Effector CD8-positive, alpha-beta T cell (primary cell): ENCODE measurements at places on chromosomes 2 and 18.

DNA sequence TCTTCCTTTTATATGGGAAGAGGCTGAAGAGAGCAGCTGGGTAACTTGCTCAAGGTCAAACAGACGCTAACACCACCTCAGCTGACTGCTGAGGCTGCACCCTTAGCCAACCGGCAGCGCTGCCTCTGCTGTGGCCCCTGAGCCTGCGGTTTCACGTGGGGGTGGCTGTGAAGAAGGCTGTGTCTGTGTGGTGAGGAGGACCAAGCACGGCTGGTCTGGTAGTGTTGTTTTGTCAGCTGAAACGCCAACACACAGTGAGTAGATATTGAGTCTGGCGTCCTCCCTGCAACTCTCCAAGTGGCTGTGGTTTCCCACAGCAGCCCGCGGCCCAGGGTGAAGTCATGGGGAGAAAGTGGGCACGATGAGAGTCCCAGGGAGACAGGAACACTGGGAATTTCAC, 69.6 kb downstream of the THNSL2 start:
- DNase-seq = no peak

DNA sequence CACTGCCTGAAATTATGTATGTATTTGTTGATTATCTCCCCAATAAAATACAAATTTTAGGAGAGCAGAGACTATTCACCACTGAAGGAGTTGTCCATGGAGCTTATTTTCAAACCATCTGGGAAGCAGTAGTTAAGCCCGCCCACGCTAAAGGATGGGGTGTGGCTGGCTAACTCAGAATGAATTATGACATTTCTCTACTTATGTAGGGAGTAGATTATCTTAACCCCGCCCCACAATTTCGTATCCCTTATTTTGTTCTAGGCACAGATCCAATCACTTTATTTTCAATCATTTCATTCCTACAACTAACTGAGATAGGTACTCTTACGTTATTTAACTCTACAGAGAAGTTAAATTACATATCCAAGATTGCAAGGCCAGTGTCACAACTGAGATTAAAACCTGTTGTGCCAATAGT, 1.4 kb upstream of the LAPTM4A start:
- no peak for DNase-seq

DNA sequence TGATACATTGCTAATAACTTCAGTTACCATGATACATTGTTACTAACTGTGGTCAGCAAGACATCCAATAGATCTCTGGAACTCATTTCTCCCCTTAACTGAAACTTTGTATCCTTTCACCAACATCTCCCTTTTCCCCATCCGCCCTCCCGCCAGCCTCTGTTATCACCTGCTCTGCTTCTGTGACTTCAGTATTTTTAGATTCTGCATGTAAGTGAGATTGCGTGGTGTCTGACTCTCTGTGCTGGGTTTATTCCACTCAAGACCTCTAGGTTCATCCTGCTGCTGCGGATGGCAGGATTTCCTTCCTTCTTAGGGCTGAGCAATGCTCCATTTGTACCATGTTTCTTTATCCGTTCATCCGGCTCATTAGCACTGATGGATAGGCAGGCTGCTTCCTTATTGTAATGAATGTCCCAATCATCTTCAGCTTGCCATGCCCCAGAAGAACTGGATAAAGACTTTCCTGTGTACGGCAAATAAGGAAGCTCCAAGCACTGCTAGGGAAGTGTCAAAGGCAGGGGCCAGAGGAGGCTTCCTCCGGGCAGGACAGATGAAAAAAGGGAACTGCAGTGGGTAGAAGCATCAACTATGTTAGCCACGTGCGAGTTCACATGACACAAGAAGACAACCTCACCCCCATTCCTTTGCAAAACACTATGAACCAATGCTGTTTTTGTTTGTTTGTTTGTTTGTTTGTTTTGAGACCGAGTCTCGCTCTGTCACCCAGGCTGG, 113.4 kb downstream of the EIPR1 start:
- DNase-seq = no peak

DNA sequence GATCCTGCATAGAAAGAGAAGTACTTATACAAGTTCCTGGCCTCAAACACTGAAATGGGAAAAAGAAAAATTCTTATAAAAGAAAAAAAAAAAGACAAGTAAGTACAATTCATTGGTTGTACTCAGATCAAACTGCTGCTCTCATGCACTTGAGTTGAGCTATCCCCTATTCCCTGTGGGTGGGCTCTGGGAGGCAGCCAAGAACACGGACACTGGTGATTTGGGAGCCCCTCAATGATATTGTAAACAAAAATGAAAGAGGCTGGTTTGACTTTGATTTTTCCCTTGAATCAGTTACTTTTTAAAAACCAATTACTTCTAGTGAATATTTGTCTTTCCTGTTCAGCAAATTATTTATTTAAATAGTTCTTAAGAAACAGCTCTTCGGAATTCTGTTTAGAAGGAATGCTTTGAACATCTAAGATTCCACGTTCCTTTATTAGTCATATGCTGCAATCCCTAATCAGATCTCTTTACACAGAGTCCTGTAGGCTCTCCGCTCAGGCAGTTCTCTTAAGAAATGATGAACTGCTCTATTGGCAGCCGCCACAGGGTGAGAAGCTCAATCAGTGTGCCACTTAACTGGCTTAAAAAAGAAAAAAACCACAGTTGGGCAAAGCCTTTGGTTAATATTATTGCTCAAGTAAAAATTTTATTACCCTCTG, 225.1 kb downstream of the TMEM182 start:
- no peak for DNase-seq
